ENCODE measurements at places on chromosomes 12 and 14.

GRCh38 chr12:52568111-52568510 is 5.5 kb downstream of the KRT74 start:
- no peak for DNase-seq

DNA sequence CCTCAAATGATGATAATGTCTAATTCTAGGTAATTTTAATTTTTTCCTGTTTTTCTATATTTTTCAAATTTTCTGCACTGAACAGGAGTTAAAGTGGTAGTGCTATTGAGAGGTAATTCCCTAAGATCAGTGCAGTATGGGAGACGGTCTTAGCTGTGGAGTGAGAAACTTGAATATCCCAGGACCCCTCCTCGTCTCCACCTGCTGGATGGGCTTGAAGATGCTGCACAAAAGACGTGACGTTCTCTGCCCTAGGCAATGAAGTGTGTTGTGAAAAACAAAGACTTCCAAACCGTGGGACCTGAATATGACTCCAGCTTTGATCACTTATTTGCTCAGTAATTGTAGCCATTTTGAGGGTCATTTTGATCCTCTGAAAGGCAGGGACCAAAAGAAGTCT is 298.1 kb downstream of the VRK1 start:
- DNase-seq, result no peak

- no peak for DNase-seq
These were observed 137.4 kb downstream of the TPH2 start for GRCh38 chr12:72075891-72076557.

- no peak for DNase-seq
These were observed 43.6 kb upstream of the PPP2R5C start for GRCh38 chr14:101717663-101718490.

- no peak for DNase-seq
These were observed 28.7 kb downstream of the AICDA start for GRCh38 chr12:8584004-8584403.

GRCh38 chr12:50546441-50547318 is 41.9 kb downstream of the DIP2B start:
- DNase-seq, result no peak

- no peak for DNase-seq
These were observed 68.2 kb downstream of the TMTC2 start for GRCh38 chr12:82754856-82755255.

GRCh38 chr14:86912709-86913108 is 1080.3 kb downstream of the GALC start:
- DNase-seq, result no peak

- DNase-seq, result no peak
These were observed 21.7 kb downstream of the CPM start for GRCh38 chr12:68911197-68911718.

GRCh38 chr12:66508025-66508424 is 170.9 kb downstream of the GRIP1 start:
- no peak for DNase-seq

DNA sequence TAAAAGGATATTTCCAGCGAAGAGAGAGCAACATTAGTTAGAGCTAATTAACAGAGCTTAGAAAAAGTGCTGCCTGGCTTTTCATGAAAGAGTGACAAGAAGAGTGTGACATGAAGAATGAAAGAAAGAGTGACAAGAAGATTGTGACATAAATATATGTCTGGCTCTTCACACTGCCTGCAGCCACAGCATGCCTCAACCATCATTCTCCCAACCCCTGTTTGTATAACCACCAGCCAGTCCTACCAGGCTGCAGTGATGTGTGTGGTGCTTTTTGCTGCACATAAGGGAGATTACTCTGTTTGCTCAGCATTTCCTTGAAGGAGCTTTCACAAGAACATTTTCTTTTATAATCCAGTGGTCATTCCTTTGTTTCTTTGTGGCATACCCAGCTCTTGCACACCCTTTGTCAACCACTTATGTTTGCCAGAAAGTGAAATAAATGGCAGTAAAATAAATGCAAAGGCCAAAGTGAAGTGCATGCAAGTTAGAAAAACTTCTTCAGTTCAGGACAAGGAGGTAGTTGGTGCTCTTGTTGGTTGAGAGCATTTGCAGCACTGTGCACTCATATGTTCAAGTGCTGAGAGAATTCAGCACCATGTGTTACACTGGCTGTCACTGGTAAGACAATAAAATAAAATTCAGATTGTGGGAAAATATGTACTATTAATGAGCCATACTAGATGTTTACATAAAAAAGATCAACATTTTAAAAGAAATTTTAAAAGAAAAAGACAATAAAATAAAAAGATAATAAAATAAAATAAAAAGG is 50.6 kb downstream of the KIF21A start:
- DNase-seq, result no peak

DNA sequence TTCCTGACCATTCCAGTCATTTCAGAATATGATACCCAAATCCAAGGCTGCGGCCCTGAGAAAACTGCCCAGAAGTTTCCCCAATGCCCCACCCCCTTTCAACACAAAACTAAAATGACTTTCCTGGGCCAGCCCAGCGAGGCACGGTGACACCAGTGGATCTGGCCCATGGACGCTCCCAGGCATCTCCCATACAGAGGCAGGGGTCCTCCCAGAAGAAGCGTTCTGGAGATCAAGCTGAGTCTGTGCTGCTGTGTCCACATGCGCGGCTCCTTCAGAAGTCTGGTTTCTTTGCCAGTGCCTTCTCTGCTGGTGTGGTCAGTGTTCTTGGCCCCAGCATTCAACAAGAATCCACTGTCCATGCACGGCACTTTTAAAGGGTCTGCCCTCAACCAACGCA is 228.2 kb upstream of the SFSWAP start:
- no peak for DNase-seq

GRCh38 chr12:75558287-75558686 is 46.9 kb upstream of the KRR1 start:
- DNase-seq, result no peak
